ENCODE measurements at places on chromosomes 3 and 15.

DNA sequence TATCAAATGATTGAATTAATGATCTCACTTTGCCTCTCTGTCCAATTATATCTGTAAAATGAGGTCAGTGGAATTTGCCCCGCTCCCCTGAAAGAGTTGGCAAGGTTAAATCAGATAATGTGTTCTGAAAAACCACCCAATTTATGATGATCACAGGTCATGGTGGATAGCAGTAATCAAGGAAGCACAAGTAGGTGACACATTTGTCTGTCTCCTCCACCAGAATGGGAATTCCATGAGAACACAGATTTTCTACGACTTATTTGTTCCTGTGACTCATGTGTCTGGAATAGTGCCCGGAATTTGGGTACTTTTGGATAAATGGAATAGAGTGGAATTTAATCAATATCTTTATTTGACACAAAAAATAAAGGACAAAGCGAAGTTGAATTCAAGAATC lies 220.9 kb upstream of the SUCLG2 start:
- no peak for DNase-seq

DNA sequence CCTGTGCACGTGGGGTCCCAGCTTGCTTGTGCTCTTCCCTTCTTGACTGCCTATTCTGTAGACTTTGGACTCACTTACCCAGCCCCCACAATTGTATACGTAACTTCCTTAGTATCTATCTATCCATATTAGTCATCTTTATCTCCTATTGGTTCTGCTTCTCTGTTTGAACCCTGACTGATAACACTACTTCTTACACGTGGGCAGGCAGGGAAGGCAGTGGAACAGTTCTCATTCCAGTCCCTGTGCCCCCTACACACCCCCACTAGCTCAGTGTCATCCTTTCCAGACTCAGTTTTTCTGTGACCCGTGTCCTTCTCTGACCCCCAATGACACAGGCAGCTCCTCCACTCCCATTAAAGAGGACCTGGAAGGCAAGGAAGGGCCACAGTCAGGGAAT lies 74.2 kb upstream of the FBN1 start:
- no peak for DNase-seq

DNA sequence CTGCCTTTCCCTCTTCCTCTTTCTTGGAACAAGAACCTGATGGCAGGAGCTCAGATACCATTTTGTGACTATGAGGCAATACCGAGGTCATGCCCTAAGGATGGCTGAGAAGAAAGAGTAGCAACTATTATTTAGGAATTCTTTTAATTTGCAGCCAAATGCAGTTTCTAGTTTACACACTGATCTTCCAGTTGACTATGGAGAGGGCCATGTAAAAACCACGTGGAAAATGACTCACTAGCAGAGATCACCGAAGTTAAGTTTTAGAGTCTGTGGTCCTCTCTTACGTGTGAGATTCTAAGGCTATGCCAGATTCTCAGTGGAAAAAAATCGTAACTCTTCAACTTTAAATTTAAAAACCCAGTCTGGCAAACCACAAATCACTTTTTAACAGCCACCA lies 7.8 kb downstream of the BNC1 start:
- DNase-seq = no peak

DNA sequence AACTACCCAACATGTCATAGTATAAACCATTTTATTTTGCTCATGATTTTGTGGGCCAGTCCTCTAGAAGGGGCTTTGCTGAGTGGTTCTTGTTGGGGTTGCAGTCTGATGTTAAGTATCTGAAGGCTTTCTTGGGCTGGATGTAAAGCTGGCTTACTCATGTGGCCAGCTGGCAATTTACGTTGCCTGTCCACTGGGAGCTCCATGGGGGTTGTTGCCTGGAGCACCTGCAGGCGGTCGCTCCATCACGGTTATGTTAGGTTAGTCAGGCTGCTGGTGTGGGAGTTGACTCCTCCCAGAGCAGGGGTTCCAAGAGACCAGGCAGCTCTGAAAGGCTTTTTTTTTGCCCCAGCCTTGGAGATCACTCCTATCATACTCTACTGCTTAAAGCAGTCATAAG lies 98.1 kb downstream of the NR1D2 start:
- no peak for DNase-seq

GRCh38 chr3:99344216-99344615 lies 294.2 kb upstream of the COL8A1 start:
- DNase-seq = no peak

GRCh38 chr3:150327678-150328653 lies 80.1 kb upstream of the TSC22D2 start:
- no peak for DNase-seq

GRCh38 chr3:189862385-189862998 lies 231.3 kb downstream of the TP63 start:
- DNase-seq = no peak

DNA sequence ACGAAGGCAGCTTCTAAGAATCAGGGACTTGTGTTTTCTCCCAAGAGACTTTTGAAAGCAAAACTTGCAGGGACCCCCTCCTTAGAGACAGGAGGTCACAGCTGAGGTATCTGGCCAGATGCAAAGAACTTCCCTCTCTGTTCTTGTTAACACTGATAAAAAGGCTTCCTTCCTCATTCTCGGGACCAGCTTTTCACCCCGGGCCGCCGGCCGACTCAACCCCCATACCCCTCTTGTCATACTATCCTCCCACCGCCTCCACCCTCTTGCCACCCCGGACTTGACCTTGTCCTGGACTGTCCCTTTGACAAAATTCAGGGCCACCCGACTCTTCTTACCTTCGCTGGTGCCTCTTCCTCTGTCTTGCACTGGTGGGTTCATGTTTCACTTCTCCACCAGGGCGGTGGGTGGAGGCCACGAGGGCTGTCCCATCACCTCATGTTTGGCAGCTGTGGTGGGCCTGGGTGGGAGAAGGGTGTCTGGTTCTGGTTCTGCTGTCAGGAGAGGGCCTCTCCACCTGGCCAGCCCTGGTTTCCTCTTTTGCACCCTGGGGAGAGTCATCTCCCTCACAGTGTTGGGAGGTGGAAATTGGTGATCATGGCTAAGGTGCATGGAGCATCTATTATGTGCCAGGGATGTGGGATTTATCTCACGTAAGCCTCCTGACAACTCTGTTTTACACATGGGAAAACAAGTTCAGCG lies 32.5 kb downstream of the BHLHE40 start:
- no peak for DNase-seq

DNA sequence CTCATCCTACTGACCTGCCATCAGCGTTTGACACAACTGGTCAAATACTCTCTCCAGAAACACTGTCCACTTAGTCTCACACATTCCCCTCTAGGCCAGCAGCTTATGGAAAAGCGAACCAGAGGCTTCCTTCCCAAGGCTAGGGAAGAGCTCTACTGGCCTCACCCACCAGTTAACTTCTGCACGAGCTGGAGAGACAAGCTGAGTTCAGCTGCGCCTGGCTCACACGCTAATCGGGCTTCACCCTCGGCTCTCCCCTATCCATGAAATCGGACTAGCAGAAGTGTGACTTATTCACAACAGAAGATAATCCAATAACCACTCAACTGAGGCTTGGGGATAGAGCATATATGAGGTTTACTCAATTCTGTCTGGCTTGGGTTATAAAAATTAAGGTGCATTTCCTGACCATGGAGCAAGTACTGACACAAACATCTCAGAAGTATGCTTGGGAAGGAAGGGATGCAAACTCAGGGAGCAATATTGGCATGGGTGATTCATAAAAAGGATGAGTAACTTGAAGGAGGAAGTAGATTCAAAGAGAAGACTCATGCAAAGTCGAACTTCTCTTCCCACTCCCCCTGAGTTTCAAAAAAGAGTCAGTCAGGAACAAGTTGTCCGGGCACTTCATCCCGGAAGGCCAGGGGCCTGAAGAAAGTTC lies 73.1 kb downstream of the XXYLT1 start:
- no peak for DNase-seq
